ENCODE measurements at places on chromosomes 2 and 18.

DNA sequence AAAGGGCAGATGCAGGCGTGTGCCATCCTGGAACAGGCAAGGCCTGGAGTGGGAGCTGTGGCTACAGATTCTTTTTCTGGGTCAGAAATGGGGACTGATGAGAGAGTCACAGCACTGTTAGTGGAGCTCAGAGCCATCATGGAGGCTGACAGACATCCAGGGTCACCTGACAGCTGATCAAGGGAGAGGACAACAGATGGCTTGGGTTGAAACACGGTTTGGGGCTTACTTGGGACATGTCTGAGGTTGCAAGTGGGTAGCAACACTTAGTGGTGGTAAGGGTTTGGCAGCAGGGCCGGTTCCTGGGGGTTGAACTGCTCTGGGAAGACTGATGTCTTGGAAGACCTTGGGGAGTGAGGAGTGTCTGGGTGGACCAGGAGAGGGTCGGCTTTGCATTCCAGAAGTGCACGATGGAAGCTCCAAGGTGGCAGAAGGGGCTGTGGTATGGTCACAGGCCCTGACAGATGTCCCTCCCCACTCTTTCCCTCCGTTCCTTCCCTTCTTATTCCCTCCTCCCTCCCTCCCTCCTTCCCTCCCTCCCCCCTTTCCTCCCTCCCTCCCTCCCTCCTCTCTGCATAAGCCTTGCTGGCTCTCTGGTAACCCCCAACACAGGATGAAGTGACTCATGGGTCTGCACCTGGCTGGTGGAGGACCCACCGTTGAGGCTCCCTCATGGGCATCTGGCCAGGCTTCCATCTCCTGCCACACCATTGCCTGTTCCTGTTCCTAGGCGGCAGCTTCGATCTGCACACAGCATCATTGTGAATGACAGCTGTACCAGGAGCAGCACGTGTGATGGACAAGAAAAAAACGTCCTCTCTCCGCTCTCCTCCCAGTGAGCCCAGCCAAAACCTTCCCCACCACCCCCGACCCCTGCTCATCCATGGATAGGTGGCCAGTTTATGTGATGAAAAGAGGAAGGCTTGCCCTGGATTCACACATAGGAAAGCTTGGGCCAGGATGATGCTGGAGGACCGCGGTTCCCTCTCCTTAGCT is 63.8 kb upstream of the RPL31 start:
- no peak for DNase-seq

- no peak for DNase-seq
These were observed 150.2 kb upstream of the EPAS1 start for GRCh38 chr2:46146866-46147502.

GRCh38 chr18:63514888-63515678 is 27.1 kb upstream of the SERPINB12 start:
- DNase-seq = no peak

- no peak for DNase-seq
These were observed 140.1 kb upstream of the AQP4 start for GRCh38 chr18:27005589-27005988.

DNA sequence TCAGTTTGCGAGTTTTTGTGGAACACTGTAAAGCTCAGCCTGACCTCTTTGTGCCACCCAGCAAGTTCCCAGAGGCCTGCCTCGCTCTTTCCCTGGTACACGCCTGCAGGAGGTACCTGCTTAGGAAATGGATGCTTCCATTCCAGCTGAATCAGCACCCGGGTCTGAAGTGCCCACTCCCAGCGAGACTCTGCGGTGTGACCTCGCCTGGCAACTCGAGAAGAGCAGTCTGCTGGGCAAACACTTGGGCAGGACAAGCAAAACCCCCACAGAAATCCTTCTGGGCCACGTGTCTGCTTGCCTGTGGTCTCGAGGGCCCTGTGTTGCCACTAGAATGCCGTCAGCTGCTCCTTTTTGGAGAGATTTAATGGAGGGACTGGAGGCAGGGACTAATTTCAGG is 127.6 kb downstream of the MAPK4 start:
- DNase-seq = no peak
